ENCODE measurements at places on chromosomes 7 and 10.

GRCh38 chr10:72104472-72105097 is 16.2 kb upstream of the SPOCK2 start:
- DNase-seq = no peak

- no peak for DNase-seq
Measured at GRCh38 chr7:12865593-12865992, 178.2 kb downstream of the ARL4A start.

GRCh38 chr7:150361807-150362621 is 6.6 kb upstream of the REPIN1 start:
- no peak for DNase-seq

GRCh38 chr7:124376111-124376510 is 343.2 kb upstream of the TMEM229A start:
- DNase-seq = no peak

- no peak for DNase-seq
Measured at GRCh38 chr10:132446661-132447445, 49.9 kb downstream of the PWWP2B start.

- no peak for DNase-seq
Measured at GRCh38 chr7:78099715-78100394, 301.3 kb downstream of the PHTF2 start.

GRCh38 chr7:56483153-56483552 is 366.9 kb upstream of the NUPR2 start:
- no peak for DNase-seq

GRCh38 chr7:21547501-21547900 is 4.7 kb downstream of the DNAH11 start:
- DNase-seq = no peak

DNA sequence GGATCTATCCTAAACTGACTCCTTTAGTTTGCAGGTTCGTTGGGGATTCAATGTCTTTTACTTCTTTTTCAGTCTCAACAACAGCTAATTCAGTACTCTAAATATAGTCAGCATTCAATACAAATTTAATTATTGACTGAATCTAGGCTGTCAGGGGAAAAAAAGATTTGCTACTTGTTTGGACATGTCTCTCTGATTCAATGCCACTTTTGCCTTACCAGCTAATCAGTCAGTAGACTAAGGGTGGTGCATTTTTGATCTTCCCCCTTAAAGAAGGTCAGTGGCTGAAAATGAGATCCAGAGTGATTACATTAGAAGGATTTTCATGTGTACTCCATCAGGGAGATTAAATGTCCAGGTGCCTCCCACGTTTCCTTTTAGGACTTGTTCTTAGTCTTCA is 145.1 kb downstream of the C1GALT1 start:
- DNase-seq = no peak

- no peak for DNase-seq
Measured at GRCh38 chr7:31076051-31076450, 23.9 kb downstream of the ADCYAP1R1 start.

DNA sequence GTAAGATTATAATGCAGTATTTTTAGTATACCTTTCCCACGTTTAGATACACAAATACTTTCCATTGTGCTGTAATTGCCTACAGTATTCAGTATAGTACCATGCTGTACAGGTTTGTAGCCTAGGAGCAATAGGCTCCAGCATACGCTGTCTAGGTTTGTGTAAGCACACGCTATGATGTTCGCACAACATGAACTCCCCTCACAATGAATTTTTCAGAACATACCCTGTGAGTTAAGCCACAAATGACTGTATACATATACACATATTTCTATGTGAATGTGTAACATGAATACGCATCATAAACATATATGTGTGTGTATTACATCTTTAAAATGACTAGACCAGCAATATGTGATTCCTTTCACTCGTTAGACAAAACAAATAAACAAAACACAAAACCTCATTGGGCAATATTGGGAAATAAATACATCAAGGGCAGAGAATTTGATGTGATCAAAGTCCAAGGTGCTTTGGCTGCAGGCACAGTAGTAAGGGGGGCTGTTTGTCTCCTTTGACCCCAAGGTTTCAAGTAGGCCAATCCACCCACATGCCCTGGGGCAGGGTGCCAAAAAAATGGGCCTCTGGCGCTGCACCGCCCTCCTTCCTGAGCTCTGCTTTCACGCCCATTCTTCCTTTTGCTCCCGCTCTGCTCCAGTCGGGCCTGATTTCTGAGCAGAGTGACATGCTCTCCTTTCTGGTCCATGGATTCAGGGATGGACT is 33.9 kb downstream of the CHN2 start:
- DNase-seq = no peak

GRCh38 chr10:68171539-68172080 is 60.3 kb downstream of the ATOH7 start:
- no peak for DNase-seq

DNA sequence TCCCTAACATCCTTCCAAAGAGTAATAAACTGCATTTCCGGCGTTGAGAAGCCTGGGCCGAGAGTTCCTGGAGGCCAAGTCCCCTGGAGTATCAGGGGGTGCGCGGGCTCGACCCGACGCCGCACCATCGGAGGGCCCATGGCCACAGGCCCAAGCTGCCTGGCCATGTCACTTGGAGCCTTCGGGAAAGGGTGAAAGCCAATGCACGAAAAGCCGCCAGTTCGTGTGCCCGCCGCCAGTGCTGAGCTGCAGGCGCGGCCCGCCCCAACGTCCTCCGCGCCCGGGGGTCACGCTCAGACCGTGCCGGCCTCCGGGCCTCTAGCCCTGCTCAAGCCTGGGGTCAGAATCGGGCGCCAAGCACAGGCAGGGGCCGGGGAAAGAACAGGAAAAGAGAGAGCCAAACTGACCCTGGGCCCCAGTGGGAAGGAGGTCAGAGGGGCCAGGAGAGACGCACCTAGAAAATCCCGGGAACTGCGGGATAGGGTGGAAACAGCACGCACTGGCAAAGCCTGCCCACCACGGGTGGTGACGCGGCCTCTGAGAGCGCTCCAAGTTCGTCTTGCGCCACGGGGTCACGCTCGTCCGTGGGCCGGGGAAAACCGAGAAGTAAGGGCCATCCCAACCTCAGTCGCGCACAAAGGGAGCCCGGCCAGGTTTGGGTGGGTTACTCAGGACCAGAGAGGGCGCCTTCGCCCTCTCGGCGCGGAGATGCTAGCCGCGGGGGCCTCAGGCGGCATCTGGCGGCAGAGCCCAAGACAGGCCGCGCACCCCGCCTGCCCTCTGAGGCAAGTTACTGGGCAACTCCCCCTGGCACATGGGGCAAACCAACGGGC is 4.2 kb upstream of the EBF3 start:
- DNase-seq = no peak

DNA sequence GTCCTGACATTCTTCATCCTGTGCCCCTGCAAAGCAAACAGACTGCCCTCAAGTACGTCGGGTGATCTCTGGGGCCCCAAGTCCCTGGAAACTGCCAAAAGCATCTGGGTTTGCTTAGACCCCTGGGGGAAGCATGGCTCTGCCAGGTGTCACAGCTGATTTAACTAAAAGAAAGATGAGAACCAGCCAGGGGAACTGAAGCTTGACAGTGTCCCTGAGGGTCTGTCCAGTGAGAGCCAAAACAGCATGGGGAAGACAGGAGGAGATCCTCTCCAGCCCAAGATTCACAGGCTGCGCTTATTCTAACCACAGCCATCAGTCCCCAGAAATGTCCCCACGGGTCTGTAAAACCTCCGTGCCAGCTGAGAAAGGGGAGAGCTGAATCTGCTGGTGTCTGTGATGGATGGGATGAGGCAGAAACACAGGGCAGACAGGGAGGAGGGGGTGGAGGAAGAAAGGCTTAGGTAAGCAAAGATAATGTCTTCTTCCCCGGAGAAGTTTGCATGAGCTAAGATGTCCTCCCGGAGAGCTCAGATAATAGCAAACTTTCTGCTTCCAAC is 21.3 kb downstream of the CCDC3 start:
- no peak for DNase-seq

- DNase-seq = peak; percentile 48
Measured at GRCh38 chr10:3902054-3902808, 117.2 kb upstream of the KLF6 start.

DNA sequence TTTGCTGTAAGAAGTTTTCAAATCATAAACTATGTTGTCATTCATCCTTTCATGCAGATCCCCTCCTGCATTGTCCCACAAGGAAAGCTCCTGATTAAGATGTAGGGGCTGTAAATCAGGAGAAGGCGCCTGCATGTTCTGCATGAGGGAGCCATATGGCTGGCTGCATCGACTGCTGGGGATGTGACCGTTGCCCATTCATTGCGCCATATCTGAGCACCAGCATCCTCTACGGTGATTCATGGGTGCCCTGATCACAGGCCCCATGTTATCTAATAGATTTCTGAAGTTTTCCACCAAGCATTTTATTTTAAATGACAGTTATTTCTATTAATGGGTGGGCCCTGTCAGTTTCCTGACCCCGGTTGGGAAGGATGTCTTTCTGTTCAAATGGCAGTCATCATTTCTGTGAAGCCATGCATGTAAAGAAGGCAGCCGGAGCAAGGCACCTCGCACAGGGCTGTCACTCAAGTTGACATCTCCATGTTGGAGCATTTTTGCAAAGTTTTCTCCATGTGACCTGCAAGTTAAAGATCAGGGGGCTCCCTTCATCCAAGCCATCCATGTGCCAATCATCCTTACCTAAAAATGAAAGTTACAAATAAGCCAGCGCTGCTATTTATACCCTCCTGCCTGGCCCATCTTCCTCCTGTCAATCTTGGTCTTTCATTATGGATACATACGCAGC is 128.8 kb downstream of the TEX36 start:
- no peak for DNase-seq

- DNase-seq = peak; percentile 80
Measured at GRCh38 chr7:30276203-30276900, 8.0 kb upstream of the ZNRF2 start.

DNA sequence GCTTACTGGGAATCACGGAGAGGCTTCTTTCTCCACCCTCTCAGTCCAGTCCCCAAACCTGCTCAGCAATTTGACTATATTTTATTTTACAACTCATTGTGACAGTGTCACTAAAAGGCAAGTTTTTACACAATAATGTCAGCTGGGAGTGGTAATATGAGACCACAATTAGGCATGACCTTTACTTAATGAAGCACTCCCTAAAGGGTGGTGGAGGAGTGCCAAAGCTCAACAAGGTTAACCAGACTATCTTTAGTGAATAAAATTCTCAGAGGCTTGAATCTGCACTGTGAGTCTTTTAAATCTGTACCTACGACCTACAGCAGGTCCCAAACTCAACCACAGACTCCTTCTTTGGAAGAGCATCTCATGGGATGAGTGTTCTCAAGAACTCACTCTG is 215.6 kb downstream of the TAX1BP1 start:
- no peak for DNase-seq

DNA sequence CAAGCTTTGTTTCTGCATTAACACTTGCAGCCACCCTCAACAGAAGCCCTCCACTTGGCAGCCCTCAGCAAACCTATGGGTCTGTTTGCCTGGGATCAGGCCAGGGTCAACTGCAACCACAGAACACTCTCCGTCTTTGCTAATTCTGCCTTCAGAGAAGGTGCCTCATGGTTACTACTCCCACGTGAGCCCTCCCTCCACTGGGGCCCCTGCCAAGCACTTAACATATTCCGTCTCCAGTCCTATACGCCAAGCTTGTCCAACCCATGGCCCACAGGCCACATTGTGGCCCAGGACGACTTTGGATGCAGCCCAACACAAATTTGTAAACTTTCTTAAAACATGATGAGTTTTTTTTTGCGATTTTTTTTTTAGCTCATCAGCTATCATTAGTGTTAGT is 54.7 kb downstream of the HSPA12A start:
- DNase-seq = no peak

DNA sequence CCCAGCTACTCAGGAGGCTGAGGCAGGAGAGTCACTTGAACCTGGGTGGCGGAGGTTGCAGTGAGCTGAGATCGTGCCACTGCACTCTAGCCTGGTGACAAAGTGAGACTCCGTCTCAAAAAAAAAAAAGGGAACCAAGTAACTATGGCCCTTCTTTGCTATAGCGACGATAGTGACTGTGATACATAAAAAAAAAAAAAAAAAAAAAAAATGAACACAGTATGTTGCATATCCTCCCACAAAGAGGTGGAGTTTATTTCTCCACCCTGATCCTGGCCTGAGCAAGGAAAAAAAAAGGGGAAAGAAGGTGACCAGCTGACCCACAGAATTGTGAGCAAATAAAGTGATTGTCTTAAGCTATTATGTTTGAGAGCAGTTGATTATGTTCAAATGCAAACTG is 42.3 kb upstream of the STEAP1B start:
- no peak for DNase-seq

DNA sequence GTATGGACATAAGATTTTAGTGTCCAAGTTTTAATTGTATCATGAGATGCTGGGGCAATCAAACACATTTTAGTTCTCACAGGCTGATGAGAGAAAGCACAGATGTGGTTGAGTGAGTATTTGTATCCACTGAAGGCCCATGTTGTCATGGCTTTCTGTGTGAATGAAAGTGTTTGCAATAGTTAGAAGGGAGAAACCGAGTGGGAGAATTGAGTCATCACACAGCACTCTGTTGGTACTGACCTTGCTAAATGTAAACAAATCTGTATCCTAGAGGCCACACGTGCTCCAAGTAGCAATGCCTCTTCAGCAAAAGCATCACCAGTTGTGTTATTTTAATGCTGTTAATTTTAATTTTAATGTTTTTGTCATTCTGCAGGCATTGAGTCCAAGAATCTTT is 121.2 kb downstream of the EMX2 start:
- no peak for DNase-seq

GRCh38 chr10:44618910-44619309 is 234.0 kb upstream of the CXCL12 start:
- DNase-seq = no peak

GRCh38 chr10:15871823-15872222 is 11.5 kb upstream of the MINDY3 start:
- DNase-seq = no peak

DNA sequence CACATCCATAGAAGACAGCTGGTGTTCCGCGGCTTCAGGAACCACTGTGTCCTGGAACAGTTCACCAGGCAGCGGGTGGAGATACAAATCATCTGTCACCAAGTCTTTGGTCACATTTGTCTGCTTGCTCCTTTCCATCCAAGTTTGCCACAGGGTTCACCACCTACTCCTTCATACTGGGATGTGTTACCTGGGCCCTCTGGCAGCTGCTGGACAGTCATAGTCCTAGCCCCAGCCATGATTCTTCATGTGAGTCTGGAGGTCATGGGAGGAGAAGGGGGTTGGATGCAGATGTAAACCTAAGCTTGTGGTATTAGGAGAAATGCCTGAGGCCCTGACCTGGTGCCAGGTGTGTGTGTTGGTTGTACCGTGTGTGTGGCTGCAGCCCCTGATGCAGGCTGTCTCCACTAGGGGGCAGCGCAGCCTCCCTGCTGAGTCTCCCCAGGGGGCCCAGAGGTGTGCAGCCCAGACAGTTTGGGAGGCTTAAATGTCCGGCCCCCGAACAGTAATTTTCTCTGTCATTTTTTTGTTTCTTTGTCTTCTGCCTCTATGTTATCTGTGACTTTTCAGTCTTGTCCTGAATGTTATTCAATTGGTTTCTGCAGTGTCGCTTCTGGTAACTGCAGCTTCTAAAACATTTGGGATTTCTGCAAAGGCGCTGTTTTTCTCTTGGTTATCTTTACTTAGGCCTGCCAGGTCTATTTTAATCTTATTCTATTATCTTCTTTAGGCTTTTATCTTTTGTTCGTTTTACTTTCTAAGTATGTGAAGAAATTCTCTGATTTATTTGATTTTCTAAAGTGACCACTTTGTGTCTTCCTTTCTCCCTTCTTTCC is 14.8 kb downstream of the NPS start:
- DNase-seq = no peak

- DNase-seq = no peak
Measured at GRCh38 chr10:63614371-63614891, 93.2 kb downstream of the REEP3 start.

- no peak for DNase-seq
Measured at GRCh38 chr10:114472877-114473253, 68.6 kb upstream of the AFAP1L2 start.
